Stimulated activated naive B cell treated with anti-CD40 and anti-IgM and Interleukin-4, amounts not matched to agents 10 μg/mL and 1 μg/mL and 100 μg/mL, for 72 hours (primary cell): ENCODE measurements at places on chromosomes 1 and 21.
A peak's percentile ranks its signal among the peaks of the same experiment; 100 is the strongest.

DNA sequence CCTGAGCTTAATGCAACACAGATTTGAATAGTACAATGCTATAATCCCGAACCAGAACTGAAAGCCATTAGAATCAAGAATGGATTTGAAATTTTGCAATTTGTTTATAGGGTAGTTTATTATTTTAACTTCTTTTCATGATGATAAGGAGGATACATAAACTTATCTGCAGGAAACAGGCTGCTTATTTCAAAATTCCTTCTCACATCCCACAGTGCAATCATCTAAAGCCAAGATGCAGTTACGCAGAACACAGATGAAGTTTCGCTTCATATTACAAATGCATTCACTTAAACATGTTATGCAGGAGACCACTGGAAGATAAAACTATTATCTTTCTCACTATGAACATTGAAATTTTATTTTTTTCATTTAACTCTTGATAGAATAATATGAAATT, 1019.6 kb downstream of the PLA2G4A start:
- H3K4me3 ChIP-seq = no peak overlapping the region
- DNase-seq = no peak
- no peaks in the 10 kb centered on the region for H3K36me3 ChIP-seq

DNA sequence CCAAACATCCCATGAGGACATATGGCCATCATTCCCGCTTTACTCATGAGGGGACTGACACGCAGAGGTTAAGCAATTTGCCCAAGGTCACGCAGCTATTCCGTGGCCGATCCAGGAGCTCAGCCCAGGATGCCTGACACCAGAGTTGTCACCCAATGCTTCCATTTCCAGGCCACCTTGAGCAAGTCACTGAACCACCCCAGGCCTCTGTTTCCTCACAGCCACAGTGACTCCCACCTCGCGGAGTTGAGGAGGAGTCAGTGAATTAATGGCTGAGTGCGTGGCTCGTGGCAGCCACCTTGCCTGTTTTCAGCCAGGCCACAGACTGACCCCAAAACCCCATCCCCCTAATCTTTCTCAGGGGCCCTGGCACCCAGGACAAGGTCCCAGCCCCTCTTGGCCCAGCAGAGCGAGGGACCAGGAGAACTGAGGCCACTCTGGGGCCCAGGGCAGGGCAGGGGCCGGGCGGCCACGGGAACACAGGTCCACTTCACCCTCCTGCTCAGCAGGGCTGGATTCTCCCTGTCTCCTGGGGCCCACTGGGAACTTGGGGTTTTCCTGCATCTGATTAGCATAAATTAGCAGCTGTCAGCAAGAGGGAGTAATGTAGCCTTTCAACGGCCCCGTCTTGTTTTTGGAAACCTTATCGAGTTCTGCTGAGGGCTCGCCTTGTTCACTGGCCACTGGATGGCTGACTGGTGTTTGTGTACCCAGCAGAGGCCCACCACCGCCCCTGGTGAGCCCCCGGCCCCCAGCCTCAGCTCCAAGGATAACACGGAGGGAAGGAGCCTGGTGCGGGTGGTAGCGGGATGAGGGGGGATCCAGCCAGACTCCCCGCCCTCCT, 19.7 kb upstream of the LAPTM5 start:
- no peaks in the 10 kb centered on the region for H3K36me3 ChIP-seq
- H3K4me3 ChIP-seq = no peak overlapping the region
- no peak overlapping the region for H3K27ac ChIP-seq
- DNase-seq = no peak

- H3K4me3 ChIP-seq = no peak overlapping the region
- H3K27me3 ChIP-seq = no peaks in the 10 kb centered on the region
- peaks cover 4% of the 10 kb centered on the region for H3K36me3 ChIP-seq
- H3K27ac ChIP-seq = no peak overlapping the region
- H3K4me1 ChIP-seq = peaks cover 6% of the 10 kb centered on the region
These were observed 57.9 kb upstream of the CR2 start for GRCh38 chr1:207396168-207396746.

GRCh38 chr1:201678264-201679101, 139.6 kb downstream of the NAV1 start:
- DNase-seq = no peak
- peaks cover 7% of the 10 kb centered on the region for H3K27me3 ChIP-seq
- no peak overlapping the region for H3K27ac ChIP-seq

GRCh38 chr1:116504308-116505156, 66.3 kb downstream of the CD58 start:
- peaks cover 59% of the 10 kb centered on the region for H3K4me1 ChIP-seq
- no peaks in the 10 kb centered on the region for H3K27me3 ChIP-seq
- peak overlapping the region; percentile 95 for H3K27ac ChIP-seq
- H3K36me3 ChIP-seq = peaks cover 34% of the 10 kb centered on the region
- peak overlapping the region; percentile 47 for H3K4me3 ChIP-seq
